Effector memory CD4-positive, alpha-beta T cell (primary cell): ENCODE measurements at places on chromosomes 13 and 19.

DNA sequence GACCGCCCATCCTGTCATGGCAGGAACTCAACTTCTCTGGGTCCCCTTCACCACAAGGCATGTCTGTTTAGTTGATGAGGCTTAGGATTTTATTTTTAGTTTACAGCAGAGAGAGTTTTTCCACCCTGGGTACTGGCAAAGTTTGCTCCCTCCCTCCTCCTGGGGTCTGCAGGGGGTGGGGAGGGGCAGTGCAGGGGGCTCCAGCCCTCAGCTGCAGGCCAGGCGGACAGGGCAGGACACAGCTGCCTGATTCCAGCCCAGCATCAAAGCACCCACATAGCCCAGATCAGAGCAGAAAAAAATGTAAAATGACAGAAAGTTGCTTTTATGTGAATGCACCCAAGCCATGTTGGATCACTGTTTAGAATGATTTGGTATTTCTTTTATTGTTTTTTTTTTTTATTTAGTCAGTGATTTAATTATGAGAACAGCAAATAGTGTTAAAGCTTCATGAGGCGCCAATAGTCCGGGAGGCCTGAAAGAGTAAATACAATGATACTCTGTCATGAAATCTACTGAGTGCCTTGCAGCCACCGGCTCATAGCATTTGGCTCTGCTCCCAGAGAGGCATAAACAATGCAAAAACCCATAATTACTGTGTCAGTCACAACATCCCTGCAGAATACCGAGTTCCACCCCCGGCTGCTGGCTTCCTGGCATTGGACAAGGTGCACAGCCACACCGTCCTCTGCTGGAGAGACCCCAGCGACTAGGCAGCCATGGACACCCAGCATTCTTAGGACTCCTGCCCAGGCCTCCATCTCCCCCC lies 923.5 kb downstream of the UQCRFS1 start:
- DNase-seq, result no peak

DNA sequence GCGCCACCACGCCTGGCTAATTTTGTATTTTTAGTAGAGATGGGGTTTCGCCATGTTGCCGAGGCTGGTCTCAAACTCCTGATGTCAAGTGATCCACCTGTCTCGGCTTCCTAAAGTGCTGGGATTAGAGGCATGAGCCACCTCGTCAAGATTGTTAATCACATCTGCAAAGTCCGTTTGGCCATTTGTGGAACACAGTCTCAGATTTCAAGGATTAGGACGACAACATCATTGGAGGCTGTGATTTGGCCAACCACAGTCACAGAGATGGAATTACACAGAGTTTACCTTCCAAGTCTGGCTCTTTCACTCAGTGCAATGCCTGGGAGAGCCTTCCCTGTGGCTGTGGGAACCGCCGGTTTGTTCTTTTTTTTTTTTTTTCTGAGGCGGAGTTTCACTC lies 17.8 kb downstream of the SULT2B1 start:
- no peak for DNase-seq

GRCh38 chr13:110154410-110154933 lies 152.5 kb downstream of the COL4A1 start:
- DNase-seq, result no peak

DNA sequence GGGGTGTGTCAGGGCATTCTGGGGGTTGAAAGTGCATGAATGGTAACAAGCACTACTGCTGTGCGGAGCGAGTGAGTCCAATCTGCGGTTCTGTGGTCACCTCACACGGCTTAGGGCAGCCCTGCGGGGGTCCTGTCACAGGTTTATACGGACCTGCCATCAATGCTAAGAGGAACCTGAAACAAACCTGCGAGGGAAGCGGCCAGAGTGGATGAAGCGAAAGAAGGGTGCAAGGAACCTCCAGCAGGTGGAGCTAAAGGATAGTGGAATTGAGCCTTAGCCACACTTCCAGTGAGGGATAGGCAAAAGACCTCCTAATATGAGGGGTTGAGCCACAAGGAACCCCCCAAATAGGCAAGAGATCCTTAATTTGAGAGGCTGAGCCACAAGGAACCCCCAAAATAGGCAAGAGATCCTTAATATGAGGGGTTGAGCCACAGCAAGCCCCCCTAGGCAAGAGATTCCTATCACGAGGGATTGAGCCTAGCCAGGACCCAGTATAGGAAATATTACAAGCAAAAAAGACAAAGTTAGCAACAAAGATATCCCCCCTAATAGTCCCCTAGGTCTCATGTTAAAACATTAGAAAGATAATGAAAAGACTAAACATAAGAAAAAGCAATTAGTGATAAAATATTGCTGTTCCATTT lies 6.3 kb upstream of the ZNF69 start:
- peak; percentile 41 for DNase-seq
